NCI-H446 (cell line): ENCODE measurements at places on chromosomes 5 and 9.

DNA sequence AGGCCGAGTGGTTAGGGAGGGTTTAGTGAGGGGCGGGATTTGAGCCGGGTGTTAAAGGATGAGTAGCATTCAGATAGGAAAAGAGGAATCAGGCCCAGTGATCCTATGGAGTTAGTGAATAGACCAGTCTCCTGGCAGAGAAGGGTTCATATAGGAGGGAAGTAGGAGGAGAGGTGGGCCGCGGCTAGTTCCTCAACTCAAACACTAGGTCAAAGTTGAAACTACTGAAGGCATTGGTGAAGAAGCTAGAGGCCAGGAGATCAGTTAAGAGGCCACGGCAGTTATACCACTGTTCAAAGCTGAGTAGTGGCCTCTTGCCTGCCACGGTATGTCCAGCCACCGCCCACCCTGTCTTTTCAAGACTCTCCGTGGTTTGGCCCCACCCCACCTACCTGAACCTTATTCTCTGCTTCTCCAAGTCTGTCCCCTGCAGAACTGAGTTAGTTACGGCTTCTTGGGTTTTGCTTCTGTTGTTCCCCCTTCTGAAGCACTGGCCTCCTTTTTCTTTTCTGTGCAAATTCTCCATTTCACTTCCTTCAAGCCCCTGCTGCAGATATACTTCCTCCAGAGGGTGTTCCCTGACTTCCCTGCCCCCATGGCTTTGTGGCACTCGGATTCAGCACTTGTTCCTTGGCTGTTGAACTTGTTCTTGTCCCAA is 1.8 kb downstream of the ZBTB34 start:
- DNase-seq = no peak

DNA sequence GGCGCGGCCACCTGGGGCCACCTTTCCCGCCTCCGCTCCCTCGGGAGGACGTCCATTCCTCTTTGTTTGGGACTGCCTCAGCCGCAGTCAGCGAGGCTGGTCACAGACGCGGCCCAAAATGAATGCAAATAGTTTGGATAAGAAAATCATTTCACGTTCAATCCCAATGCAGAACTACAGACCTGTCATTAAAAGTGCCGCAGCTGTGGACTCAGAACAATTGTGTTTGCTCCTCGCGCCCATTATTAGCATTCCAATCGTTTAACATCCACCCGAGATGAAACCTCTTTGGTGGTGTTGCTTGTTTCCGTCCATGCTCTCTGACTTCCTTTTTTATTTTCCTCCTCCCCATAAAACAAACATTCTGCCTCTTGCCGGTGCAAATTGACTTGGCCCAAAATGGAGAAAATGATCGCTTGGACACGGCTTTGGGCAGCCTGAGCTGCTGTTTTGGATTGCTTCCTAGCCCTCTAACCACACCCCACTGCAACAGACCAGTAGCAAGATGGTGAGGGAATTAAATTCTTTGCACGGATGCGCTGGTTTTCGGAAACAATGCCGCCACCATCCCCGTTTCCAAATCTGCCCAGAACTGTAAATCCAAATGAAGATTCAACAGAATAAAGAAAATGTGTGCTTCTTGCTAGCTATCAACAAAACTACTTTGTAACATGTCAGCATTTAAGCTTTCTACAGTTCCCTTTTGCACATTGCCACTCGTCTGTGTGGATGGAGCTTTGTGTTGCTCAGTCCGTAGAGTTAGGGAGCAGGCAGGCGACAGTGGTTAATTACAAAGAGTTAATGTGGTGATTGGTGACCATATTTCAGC is 784 bp downstream of the NLN start:
- DNase-seq = peak; percentile 42

- DNase-seq = no peak
Measured at GRCh38 chr5:79069488-79070349, at the start of the genes BHMT2 and DMGDH. Gene BHMT2 (plus strand): TSS chr5:79069767. CDS start chr5:79069783, 16 bp downstream. Gene DMGDH (minus strand): TSS chr5:79069674. CDS start chr5:79069620, 54 bp downstream.

DNA sequence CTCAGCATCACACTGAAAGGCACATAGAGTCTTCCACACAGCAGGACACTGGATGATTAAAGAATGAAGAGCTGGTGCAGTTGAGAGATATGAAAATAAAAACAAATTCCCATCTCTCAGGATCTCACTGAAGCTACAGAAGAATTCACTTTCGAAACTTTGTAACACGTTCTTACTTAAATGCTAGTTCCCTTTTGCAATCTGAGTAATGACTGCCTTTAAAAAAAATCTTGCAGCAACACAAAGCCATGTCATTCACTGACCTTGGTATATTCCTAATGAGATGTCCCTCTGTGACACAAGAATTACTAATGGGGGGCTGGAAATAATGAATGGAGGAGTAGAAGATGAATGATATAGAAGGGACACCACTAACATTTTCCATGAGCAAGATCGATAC is 201.8 kb downstream of the GLIS3 start:
- no peak for DNase-seq

- DNase-seq = no peak
Measured at GRCh38 chr9:7794196-7794595, 5.4 kb downstream of the DMAC1 start.

- DNase-seq = peak; percentile 55
Measured at GRCh38 chr5:73596705-73597328, 29.2 kb upstream of the ARHGEF28 start.

DNA sequence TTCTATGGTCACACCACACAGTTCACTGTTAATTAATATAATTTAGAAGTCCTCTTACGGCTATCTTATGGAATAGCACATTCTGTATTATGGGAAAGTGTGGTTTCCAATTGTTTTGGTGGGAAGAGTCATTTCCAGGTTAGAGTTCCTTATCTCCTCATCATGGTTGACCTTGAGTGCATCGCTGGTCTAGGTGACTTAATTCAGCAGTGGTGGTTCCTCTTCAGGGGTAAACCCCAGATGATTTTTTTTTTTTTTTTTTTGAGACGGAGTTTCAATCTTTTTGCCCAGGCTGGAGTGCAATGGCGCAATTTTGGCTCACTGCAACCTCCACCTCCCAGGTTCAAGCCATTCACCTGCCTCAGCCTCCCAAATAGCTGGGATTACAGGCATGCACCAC is 106.9 kb downstream of the UGCG start:
- no peak for DNase-seq

DNA sequence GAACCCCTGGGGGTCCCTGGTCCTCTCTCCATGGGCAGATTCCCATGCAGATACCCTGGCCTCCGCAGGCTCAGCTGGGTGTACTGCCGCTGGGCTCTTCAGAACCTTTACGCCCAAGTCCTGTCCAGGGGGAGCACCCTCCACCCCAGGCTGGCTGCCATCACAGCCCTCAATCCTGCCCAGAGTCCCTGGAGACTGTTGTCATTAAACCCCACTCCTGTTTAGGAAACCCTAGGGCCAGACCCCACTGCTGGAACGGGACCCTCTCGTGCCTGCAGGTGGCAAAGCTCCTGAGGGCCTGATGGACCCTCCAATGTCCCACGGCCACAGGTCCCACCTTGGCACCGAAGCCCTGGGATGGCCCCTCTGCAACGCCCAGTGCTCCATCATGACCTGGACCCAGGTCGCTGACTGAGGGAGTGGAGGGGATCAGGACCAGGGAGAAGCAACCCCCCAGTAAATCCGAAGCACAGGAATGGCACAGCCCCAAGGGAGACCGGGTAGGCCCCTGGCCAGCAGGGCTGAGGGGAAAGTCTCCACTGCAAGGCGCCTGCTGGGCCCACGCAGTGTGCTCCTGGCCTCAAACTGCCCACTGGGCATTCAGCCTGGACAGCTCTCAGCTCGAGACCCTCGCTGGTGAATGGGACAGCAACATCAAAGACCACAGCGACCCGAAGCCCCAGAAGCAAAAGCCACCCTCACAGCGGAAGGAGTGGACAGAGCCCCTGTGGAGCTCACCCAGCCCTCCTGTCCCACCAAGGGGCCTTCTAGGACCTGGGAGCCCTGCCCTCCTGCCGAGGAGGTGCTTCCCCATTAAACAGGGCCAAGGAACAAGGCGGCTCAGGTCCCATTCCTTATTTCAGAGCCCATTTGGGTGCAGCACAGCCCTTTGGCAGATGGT is 8.3 kb downstream of the ZDHHC11B start:
- no peak for DNase-seq

DNA sequence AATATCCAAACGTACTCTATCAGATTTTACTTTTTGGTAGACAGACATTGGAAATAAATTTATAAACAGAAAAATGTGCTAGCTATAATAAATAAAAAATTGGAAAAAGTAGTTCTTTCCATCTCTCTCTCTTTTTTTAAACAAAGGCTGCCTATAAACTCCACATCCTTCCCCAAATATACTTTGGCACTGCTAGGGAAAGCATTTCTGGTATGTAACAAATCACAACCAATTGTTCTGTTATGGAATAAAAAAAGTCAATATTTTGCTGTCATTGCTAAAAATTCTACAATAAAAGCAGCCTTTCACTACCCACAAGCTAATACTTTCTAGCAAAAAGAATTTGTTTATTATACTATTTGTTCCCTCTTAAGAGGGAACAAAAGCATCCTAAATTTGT is 169.2 kb upstream of the TARS1 start:
- DNase-seq = no peak

DNA sequence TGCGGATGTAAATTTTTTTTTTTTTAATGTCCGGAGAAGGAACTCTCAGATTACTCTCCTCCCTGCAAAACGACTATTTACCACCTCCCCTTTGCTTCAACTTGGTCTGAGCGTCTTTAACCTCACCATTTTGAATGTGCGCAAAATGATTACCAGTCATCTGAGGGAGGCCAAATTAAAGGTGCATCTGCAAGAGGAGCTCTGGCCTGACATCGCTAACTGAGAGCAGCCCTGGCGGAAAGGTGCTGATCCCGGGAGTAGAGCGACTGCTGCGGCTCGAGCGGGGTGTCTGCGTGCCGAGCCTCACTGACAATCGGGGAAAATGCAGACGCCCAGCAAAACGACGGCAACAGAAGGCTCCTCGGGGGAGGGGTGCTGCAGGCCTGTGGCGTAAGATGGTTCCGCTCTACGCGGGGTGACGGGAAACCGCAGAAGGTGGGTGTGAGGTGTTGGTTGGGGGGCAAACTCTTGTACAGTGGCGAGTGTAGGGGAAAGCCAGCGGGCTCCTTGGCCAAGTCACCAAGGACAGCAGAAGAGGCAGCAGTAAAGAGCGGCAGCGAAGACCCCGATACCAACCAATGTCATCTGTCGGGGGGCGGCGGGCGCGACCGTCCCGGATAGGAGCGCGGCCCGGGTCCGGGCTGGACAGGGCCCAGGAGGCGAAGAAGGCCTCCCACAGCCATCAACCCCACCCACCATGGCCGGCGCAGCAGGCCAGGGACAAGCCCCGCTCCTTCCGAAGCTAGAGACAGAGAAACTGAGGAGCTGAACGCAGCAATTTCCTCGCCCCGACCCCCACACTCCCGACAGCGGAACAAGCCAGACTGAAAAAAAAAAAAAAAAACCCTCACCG is 557 bp downstream of the PJA2 start:
- DNase-seq = peak; percentile 70

DNA sequence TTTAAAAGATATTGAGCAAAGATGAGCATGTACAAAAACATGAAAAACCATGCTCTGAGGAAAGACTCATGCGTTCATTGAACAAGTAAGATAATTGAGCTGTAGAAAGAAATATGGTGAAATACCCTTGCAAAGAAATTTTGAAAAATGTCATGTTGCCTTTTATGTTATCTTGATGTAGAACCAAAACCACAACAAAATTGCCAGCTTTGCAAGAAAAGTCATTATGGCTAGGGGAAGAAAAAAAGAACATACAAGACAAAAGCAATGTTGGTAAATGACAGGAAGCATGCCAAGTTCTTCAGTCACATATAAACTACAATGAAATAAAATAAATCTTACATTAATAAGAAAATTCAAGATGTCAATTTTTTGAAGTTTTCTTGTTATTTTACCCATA is 368.0 kb downstream of the IRX1 start:
- no peak for DNase-seq

- DNase-seq = no peak
Measured at GRCh38 chr5:128536254-128537220, 1.5 kb downstream of the FBN2 start.

DNA sequence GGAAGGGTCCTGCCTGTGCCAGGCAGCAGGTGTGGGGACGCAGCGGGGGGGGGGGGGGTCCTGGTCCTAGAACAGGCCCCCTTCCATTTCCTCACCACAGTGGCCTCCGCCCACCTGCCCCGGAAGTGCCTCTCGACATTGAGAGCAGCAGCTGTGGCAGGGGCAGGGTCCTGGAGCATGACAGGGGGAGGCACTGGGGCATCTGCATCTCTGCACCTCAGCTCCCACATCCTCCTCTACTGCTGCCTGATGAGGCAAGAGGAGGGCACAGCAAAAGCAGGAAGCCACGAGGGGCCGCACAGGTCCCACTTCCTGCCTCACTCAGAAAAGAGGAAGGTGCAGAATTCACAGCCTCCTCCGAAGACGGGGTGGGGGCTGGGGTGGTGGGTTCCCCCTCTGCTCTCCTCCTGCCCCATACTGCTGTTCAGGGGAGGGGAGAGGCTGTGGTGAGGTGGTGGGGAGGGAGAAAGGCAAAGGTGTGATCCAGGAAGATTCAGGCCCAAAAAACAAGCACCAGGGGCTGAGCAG is 14.8 kb downstream of the AKNA start:
- DNase-seq = no peak

DNA sequence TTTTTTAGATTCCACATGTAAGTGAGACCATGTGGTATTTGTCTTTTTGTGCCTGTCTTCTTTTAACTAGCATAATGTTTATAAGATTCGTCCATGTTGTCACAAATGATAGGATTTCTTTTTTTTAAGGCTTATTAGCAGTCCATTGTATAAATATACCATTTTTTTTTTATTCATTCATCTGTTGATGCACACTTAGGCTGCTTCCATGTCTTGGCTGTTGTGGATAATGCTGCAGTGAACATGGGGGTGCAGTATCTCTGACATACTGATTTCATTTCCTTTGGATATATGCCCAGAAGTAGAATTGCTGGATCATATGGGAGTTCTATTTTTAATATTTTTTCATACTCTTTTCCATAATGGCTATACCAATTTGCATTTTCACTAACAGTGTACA is 48.7 kb downstream of the KIAA1958 start:
- no peak for DNase-seq

- no peak for DNase-seq
Measured at GRCh38 chr5:134209477-134210245, 16.2 kb downstream of the PPP2CA start.

GRCh38 chr5:53355316-53355715 is 125.1 kb upstream of the FST start:
- no peak for DNase-seq

DNA sequence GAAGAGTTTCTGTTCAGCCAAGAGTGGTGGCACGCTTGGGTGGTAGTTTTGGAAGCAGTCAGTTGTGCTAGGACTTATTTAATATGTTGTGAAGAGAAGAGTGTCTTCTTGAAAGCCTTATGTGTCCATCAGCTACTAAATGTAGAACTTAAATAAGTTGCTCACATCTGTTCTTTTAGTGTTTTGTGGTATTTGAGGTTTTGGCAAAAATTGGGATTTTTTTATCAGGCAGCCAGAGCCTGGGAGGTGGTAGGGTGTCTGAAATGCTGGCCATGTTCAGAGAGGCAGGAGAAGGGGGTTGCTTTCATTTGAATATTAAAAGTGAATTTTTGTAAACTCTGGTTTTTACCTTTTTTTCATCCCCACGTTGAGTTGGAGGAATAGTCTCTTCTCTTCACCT is 24.2 kb upstream of the ZBTB34 start:
- no peak for DNase-seq
